ENCODE measurements at places on chromosomes 12 and 14.

- no peak for DNase-seq
Observed at GRCh38 chr14:69049675-69050074, 70.6 kb upstream of the ACTN1 start.

- DNase-seq, result no peak
Observed at GRCh38 chr12:113862590-113863454, 103.3 kb downstream of the RBM19 start.

DNA sequence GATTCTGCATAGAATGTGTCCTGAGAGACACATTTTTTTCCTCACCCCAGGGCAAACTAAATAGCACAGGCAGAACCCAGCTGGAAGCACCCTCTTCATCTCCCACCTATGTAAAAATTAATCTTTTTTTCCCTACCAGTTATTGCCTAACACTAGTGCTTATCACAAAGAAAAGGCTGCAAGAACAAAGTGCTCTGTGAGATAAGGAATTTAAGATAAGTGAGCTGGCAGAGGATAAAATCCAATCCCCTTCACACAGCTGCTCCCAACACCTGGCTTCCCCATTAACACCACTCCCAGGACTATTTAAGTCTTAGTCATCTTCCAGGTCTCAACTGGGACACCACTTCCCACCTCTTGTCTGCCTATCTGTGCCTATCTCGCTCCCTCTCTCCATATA lies 75.2 kb downstream of the TTC9 start:
- no peak for DNase-seq

DNA sequence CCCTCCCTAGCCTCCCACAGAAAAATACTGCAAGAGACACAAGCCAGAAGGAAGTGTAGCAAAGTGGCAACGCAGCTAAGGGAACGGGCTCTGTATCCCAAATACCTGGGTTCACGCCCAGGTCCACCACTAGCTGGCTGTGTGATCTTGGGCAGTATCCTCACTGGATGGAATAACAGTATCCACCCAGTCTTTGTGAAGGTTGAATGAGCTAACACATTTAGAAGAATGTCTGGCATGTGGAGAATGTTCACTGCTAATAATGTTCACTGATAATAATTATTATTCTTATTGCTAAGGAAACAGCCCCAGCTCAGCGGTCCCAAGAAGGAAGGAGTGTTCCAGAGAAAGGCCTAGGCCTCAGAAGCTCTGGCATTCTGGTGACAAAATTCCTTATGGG lies 70.9 kb downstream of the VWF start:
- no peak for DNase-seq

DNA sequence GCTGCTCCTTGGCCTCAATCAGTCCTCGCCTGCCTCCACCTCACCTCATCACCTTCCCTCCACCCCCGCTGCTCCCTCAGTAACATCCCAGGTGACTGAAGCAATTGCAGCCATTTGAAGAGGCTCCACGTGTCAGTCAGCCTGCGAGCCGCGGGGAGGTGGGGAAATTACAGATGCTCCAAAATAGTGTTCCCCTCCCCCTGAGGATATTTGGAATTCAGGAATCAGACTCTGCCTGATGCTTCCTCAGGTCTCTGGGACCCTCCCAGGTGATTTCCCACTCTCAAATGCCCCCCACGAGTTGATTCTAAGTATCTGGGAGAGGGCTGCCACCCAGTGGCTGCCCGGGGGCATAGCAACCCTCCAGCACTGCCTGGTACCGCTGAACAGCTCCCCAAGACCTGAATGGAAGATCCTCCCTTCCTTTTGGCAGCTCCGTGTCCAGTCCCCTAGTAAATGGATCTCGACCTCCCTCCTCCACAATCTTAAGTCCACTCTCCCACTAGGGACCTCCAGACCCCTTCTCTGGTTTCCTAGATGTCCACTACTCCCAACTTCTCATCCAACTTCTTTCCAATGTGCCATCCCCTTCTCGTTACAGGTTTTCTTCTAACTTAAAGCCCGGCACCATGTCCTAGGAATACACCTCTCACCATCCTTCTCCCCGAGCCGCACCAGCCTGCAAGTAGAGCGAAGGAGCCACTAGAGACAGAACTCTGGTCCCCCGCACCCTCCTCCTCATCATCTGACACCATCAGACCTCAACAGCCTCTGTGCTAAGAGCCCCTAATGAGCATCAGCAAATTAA lies 1.4 kb upstream of the ASIC1 start:
- peak; percentile 56 for DNase-seq

- no peak for DNase-seq
Observed at GRCh38 chr14:21536418-21537089, 10.4 kb upstream of the SALL2 start.

GRCh38 chr12:109836916-109837315 lies 3.7 kb upstream of the TRPV4 start:
- no peak for DNase-seq

- no peak for DNase-seq
Observed at GRCh38 chr14:89503431-89503996, 86.5 kb upstream of the FOXN3 start.

DNA sequence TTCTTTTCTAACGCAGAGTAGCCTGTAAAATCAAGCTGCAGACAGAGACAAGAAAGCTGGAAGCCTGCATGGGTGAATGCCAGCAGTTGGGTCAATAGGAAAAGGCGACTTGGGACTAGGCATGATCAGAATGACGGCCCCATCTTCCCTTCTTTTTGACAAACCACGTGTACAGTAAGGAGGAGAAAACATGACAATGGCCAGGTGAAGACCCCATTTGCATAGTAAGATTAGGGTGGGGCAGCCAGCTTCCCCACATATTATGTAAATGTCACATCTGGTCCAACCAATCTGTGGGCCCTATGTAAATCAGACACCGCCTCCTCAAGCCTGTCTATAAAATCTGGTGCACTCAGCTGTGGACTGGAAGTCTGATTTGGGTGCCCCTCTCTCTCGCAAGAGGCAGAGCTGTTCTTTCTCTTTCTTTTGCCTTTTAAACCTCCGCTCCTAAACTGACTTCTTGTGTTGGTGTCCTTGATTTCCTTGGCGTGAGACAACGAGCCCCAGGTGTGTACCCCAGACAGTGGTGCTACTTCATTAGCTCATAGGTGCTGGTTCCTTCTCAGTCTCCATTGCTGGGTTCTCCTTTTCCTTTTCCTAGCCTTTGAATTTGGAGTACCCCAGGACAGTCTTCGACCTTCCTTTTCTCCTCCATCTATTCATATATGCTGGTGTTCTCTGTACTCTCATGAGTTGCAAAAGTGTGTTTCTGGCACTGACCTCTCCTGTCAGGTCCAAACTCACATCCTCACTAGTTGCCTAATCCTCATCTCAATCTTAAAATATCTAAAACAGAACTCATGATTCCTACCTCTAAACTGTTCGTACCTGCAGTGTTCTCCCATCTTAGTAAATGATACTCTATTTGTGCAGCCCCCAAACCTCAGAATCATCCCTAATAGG lies 9.4 kb upstream of the DHRS7 start:
- no peak for DNase-seq

DNA sequence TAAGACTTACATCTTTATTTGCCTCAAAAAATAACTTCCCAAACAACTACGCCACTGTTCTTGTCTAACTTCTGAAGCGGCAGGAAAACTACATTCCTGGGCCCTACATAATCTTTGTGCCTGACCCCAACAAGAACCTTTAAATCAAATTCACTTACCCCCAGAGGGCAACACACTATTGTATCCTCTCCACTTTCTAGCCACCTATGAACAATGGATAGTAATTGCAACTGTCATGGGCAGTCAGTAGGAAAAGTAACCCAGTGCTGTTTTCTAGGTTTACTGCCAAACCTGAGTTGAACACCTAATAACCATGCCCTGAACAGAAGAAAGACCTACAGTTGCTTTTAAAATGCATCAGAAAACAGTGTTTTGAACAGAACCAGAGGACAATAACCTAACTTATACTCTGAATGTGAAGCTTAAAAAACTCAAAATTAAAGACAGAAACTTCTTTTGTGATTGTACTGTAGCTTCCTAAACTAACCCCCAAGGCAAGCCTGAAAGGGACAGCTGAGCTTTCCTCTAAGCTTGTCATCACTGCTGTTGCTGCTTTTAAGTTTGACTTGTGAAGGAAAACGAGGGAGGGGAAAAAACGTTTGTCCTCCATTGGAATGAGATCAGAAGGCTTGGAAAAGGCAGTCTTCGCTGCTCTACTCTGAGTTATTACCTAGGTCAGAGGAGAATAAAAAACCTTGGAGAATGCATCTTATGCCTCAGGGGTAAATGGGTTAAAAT lies 195.7 kb downstream of the SOX5 start:
- no peak for DNase-seq

DNA sequence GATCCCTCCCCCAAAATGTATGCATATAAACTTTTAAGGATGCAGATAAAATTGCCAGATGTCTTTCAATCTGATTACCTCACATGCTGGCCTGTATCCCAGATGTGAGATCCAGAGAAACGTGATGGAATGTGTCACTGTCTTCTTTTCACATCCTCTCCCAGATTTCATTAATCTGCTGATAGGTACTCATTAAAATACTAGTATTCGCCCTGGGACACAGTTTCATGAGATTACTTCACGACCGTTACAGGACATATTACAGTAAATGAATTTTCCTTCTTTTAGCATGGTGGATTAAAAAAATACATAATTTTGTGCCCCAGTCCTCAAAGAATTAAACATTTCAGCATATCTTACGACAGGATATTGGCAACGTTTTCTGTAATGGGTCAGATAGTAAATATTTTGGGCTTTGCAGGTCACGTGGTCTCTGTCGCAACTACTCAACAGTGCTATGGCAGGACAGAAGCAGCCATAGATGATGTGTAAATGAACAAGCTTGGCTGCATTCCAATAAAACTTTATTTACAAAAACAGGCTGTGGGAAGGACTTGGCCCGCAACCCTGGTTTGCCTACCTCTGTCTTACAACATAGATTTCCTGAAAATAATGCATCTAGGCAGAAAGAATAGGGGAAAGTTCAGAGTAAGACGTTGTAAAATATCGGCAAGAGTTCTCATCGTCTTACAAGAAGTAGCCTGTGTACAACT lies 156.0 kb upstream of the DIO3 start:
- DNase-seq, result no peak

DNA sequence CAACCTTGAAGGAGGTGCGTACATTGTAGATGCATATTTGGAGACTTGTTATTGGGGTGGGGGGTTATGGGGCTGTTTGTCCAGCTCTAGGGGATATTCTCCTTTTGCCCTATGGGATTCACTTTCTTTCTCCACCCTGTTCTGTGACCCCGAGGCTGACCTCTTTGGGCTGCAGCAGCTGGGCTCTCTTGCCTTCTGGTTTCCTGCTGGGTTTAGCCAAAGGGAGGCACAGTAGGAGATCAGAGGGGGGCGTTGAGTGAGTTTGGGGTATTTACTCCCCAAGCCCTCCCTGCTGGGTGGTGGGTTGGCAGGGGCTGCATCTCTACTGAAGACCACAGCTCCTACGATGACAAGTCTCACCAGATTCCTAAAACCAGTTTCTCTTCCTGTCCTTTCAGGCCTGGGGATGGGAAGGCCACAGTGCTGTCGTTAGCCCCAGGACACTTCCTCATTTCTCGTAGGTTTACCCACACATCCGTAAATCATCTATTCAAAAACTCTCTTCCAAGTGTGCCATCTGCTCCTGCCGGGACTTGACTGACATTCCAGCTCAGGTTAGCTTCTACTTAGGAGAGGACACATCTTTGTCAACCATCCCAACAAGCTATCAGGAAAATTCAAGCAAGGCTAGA lies 127.1 kb downstream of the TMEM30B start:
- DNase-seq, result no peak

DNA sequence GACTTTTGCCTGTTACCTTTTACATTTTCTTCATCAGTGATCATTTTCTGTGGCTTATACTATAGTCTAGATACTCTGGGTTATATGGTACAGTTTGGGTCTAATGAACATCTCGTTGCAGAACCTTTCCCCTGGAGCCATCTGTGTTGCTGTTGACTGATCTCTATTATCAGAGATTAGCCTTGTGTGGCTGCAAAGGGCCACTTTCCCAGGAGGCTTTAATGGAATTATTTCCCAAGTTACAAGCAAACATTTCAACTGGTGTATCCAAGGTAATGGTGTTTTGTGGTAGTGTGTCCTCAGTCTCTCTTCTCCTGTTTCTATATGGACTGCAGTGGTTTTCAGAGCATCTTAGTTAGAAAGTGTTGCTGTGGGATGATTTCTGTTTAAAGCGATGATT lies 25.9 kb downstream of the UTP20 start:
- no peak for DNase-seq

GRCh38 chr12:7100239-7100638 lies 8.0 kb upstream of the C1R start:
- no peak for DNase-seq

DNA sequence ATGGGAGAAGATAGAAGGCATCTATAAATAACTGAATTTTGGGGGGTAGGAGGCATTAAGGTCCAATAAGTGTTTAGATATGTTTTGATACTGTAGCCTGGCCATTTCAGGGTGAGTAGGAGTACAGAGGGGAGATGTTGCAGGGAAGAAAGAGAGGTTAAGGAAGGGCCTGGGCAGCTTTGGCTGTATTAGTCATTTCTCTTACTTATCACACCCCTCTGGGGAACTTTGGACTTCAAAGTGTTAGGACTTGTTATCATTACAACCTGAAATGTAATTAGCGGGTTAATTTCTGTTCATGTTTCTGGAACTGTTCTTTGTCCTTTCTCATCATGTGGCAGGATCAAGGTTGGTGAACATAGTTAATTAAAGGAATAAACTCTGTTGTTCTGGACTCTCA lies 40.3 kb downstream of the SUSD6 start:
- no peak for DNase-seq

GRCh38 chr14:35741345-35742031 lies 67.6 kb downstream of the RALGAPA1 start:
- no peak for DNase-seq

GRCh38 chr12:71021491-71021890 lies 101.0 kb upstream of the PTPRR start:
- DNase-seq, result no peak

DNA sequence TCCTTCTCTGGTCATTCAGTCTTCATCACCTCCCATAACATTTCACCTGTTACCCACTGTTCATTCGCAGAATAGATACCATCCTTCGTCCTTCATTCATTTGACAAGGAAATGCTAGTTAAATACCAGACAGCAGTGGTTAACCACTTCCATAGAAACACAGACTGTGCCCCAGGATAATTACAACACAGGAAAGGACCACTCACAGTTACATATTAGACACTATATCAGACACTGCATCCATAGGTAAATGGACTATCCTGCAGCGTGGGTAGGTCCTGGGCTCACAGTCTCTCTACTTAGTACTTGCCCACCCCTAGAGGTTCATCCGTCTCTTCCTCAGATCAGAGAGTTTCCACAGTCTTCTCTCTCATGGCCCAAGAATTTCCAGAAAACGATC lies 1044.6 kb downstream of the VRK1 start:
- no peak for DNase-seq

DNA sequence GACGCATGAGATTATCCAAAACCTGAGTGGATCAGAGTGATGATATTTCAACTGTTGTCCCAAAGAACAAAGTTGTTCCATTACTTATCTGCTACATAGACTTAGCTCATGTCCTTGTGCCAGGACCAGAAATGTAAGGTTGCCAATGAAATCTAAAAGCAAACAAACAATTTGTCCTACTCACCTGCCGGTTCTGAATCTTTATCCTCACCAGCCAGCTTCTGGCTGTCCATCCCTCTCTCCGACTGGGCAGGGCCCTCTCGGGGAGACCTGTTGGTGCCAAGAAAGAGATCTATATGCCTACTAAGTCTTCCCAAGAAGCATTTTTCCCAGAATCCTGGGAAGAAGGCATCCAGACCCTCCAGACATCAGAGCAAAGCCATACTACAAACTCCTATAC lies 5.5 kb downstream of the KMT2D start:
- DNase-seq, result no peak

Data from T-helper 1 cell (primary cell).